Motor neuron (in vitro differentiated cells): ENCODE measurements at places on chromosomes 6 and 20. TPM values are rescaled to one million over a fixed set of nuclear protein-coding genes. Genes with fewer than 3 reads are reported as not detected.

CNPY3 gene
- 31.3 and 32.2 TPM in 2 replicates for total RNA-seq

DNA sequence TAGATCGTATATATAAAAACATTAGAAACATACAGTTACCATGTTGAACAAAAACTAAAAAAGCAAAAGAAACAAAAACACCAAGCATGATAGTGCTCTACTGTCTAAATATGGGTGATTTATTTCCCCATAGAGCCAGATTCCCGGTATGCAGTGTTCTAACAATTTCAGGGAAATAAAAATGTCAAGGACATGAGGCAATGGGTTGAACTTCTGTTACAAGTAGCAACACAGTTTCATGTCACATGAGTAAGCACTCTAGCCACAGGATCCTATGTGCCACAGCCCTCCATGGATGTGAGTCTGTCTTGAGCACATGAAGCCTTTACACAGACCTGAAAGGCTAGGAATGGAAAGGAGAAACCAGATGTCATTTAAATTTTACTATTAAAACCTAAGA lies 96.0 kb downstream of the MAP3K5 start:
- ATAC-seq, result peak; percentile 67

- ATAC-seq, result no peak
These were observed 28.4 kb upstream of the GSTA3 start for GRCh38 chr6:52937908-52938307.

DNA sequence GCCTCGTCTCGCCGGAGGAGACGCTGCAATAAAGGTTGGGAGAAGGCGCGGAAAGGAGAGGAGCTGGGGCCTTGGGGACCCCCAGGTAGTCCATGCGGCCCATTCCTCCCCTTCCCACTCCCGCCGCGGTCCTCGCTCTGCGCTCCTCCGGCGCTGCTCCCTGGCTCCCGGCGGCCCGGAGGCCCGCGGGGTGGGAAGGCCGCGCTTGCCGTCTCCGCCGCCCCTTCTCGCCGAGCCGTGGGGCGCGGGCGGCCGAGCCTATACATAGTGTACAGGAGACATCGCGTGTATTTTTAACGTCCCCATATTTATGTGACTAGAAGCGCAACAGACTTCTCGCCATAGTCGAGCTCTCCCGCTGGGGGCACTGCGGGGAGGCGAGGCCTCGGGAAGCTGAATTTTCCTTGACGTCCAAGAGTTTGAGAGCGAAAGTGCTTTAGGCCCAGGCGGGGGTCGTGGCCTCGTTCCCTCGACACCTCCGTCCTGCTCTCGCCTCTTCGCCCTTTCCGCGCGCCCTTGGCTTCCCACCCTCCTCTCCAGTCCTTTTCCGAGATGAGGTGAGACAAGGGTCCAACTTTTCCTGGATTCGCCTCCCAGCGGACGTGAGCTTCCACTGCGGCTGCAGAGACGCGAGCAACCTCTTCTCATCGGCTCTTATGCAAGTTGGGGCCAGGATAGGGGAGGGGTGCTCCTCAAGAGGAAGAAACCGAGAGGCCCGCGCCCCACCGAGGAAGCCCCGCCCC lies 29.0 kb downstream of the SLC12A5 start:
- ATAC-seq, result peak; percentile 82

- no peak for ATAC-seq
These were observed 6.7 kb downstream of the TGM3 start for GRCh38 chr20:2302384-2303060.

- ATAC-seq, result no peak
These were observed 51.4 kb downstream of the TXLNB start for GRCh38 chr6:139240161-139241010.

PSMB8 gene
- total RNA-seq, result 0.14 and 0.53 TPM in 2 replicates

- peak; percentile 69 for ATAC-seq
These were observed 27.2 kb upstream of the SYNJ2 start for GRCh38 chr6:157954150-157955117.

CHMP4B gene
- total RNA-seq, result 32.9 and 33.3 TPM in 2 replicates

DNA sequence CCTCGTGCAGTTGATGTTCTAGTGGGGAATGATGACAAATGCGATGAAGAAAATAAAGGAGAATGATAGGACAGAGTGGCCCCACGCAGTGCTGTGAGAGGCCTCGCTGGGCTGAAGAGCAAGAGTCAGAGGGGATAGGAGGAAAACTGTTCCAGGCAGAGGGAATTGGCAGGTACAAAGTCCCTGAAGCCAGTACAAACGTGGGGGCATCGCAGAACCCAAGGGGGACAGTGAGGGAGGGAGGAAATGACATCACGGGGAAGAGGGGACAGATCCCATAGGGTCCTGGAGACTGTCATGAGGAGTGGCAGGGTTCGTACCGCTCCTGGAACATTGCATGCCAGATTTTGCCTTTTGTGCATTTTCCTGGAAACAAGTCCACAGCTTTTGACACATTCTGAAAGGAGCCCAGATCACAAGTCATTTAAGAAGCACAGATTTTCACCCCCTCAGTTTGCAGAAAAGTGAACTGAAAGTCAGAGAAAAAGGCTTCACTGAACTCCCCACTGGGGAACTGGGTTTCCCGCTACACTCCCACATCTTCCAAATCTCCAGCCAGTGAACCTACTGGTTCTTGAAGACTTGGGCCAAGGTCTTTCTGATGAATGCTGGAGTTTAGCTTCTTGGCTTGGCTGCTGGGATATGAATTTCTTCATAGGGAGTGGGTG lies 77.0 kb downstream of the SULF2 start:
- ATAC-seq, result no peak

DNA sequence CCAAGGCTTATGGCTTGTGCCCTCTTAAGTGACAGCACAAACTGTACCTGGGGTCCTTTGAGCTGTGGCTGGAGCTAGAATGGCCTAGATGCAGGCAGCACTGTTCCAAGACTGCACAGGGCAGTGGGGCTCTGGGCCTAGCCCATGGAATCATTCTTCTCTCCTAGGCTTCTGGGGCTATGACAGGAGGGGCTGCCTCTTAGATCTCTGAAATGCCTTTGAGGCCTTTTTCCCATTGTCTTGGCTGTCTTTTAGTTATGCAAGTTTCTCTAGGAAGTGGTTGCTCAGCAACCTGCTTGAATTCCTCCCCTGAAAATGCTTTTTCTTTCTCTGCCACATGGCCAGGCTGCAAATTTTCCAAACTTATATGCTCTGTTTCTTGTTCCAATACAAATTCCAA lies 183.4 kb downstream of the WDR27 start:
- peak; percentile 45 for ATAC-seq
